CD4-positive, alpha-beta T cell treated with Interleukin-6 at 100 ng/mL for 8 hours (primary cell): ENCODE measurements at places on chromosomes 7 and 10.

DNA sequence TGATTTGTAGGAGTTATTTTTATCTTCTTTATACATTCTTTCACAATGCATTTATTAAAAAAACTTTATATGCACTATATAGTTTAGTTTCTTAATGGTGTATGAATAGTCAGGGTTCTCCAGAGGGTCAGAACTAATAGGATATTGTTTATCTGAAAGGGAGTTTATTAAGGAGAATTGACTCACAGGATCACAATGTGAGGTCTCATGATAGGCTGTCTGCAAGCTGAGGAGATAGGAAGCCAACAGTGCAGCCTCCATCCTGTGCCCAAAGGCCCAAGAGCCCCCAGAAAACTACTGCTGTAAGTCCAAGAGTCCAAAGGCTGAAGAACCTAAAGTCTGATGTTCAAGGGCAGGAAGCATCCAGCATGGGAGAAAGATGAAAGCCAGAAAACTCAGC is 192.8 kb upstream of the AHR start:
- DNase-seq, result no peak

GRCh38 chr10:92923416-92923815 is 75.1 kb downstream of the EXOC6 start:
- DNase-seq, result no peak

DNA sequence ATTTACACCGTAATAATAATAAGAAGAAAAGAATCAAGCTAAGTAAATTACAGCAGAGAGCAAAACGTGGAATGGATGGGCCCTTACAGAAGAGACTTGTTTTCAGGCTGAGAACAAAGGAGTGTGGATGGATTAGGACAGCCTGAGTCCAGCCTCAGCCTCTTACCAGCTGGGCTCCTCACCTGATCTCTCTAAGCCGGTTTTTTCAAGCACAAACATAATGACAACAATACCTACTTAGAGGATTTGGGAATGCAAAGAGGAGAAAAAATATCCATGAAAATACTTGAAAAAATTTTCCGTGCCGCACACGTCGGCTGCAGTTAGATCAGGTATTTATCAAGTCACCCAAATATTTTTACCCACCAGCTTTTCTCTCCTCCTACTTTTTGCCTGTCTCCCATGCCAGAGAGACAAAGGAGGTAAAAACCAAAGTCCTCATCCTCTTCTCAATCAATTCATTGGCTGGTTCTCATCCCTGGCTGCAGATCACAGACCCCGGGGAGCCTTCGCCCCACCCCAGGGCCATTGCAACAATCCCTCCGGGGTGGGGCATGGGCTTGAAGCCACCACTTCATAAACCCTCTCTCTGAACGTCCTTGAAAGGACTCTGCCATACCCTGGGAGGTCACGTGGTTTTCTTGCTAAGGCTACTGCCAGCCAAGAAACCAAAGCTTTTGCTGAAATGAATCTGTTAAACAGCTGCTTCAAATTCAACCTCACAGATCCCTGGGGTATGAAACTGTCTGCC is 29.7 kb upstream of the GTF2I start:
- DNase-seq, result no peak

DNA sequence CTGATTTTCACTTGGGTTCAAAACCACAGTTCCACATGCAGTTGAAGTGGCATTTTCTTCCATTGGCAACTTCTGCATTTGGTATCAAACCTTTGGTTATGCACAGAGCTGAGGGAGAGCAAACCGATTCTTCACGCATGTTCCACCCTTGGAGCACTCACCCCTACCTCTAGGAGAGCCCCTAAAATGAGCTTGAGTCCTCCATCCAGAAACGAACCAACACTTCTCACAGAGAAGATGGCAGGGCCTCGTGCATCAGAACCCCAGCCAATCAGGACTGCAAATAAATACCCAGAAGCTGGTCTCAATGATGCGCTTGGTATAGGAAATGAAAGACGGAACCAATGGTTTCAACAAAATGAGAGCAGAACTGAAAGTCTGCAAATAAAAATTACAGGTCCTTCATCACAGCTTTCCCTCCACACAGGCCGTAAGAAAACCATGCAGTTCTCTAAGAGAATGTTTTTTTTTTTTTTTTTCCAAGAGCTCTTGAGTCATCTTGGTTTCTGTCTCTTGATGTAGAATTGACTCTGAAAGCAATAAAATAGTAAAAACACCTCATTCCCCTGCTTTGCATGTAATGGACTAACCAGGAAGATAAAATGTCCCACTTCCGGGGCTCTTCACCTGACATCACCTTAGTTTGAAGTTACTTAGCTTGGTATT is 23.9 kb downstream of the KLF6 start:
- DNase-seq, result peak; percentile 50

DNA sequence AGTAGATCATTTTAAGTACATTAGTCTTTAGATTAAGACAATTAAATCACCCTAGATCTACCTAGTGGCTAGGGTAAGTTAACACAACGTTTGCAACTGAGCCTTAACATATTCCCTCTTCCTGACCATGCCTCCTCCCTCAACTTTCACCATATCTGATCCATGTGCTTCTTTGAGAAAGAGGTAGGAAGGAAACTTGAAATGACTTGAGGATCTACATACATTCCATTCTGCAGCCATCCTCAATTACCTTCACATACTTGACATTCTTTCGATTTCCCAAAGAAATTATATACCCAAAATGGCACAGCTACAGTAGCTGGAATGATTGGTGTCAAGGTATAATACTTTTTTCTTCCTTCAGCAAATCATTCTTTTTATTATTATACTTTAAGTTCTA is 12.9 kb upstream of the SEPTIN7 start:
- no peak for DNase-seq

GRCh38 chr10:91974960-91975359 is 51.4 kb downstream of the BTAF1 start:
- no peak for DNase-seq

- no peak for DNase-seq
Observed at GRCh38 chr7:102896585-102896984, 16.2 kb upstream of the LRRC17 start.

- peak; percentile 78 for DNase-seq
Observed at GRCh38 chr7:102431617-102432298, 1.6 kb upstream of the ORAI2 start.

DNA sequence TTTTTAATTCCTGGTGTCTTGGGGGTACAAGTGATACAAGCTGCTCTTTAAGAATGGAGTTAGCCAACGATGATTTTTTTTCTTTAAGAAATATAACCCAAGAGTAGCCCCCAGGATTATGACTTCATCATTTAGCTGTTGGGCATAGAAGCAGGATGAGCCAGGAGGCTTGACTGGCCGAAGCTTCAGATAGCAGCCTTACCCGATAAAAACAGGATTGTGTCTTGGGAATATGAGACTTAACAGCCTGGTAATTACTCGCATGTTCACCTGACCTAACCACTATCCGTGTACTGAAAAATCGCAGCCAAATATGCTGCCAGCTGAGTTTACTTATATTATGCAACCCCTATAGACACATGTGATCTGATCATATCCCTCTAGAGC is 346.0 kb upstream of the BMPER start:
- no peak for DNase-seq

GRCh38 chr10:85832988-85833387 is 533.6 kb downstream of the GRID1 start:
- DNase-seq, result no peak

DNA sequence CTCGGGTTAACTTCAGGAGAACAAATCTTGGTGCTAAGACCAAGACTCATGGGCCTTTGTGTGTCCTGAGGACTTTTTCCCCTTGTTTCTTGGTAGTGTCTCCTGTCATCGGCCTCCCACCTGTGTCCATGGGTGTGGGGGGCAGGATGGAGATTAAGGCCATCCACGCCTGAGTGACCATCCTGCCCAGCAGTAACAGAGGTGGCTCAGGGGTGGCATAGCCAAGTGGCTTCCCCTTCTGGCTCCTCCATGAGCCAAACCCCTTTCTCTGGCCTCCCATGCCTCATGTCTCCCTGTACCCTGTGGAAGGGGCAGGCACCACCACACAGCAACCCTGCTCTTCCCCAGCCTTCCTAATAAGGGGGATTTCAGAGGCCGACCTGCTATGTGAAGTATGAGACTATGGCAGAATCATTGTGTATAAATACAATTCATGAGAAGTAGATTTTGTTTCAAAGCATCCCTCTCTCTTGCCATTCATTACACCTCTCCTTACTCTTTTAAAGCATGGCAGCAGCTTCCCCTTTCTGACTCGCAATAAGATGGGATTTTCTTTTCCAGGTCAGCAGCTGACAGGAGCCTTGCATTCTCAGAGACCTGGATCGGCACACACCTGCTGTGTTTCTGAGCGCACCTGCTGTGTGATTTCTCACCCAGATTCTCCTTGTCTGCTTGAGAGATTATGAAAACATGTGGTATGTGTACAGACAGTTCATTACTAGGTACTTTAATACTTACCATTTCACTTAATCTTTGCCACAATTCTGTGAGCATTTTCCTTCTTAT is 102.5 kb downstream of the XPNPEP1 start:
- no peak for DNase-seq

DNA sequence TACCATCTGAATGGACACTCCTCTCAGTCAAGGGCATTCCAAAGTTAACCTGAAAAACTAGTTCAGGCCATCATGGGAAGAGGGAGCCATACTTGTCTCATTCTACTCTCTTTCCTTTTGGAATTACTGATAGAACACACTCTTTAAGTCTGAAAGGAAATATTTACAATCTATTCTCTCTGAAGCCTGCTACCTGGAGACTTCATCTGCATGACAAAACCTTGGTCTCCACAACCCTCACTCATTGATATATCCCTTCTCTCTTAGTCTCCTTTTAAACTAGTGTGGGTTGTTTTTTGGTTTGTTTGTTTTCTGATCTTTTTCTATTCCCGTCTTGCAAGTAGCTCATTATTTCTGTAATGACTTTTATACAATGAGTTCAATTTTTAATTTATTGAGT is 169.5 kb downstream of the C1GALT1 start:
- DNase-seq, result no peak

GRCh38 chr10:9603972-9604371 is 1413.7 kb upstream of the CELF2 start:
- DNase-seq, result no peak

GRCh38 chr10:59580026-59580863 is 129.4 kb downstream of the SLC16A9 start:
- no peak for DNase-seq

GRCh38 chr7:8515640-8516185 is 82.3 kb downstream of the NXPH1 start:
- no peak for DNase-seq

GRCh38 chr10:114408968-114409444 is 4.7 kb upstream of the AFAP1L2 start:
- DNase-seq, result no peak

- DNase-seq, result no peak
Observed at GRCh38 chr10:61653699-61654098, 9.0 kb upstream of the CABCOCO1 start.

DNA sequence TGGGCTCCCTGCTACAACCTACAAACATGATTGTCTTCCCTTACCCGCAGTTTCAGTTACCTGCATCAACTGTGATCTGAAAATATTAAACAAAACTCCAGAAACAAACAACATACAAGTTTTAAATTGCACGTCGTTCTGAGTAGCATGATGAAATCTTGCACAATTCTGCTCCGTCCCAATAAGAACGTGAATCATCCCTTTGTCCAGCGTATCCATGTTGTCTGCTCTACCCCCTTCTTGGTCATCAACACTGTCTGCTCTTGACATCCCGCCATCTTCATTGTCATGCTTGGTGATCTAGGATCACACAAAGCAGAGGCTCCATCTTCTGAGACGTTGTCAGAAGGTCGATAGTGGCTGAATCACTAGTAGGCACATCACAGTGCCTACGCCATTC is 53.9 kb downstream of the ACADSB start:
- DNase-seq, result no peak

GRCh38 chr7:68629-69028 is 123.7 kb upstream of the FAM20C start:
- DNase-seq, result no peak

DNA sequence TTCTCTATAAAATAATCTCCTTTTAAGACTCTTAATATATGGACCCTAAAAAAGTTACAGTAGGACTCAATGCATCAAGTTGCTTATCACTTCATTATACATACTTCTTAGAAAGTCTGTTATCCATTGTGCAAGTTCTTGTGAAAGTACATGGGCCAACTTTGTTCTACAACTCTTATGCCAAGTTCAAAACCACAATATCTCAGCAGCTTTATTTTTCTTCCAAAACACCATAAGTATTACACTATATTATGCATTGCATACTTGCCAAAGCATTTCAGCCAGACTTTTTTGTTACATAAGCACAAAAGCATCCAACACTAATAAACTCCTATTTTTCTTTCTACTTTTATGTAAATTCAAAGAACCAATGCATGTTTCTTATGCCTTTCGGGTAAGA is 94.4 kb downstream of the AHR start:
- DNase-seq, result no peak

DNA sequence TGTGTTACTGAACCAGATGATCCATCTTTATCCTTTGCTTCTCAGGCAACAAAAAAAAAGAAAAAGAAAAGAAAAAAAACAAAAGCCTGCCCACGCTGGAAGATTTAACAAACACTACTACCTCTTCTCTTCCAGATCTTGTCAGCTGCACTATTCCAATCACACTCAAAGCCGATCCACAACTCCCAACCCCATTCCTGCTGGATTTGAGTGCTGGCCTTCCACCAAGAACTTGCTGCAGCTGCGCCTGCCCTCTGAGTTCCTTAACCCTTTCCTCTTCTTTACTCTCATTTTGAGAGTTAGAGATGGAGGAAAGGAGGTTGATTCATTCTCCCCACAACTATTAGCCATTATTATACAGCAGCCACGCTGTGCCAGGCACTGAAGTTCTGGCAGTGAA is 16.0 kb upstream of the ITGA8 start:
- no peak for DNase-seq

DNA sequence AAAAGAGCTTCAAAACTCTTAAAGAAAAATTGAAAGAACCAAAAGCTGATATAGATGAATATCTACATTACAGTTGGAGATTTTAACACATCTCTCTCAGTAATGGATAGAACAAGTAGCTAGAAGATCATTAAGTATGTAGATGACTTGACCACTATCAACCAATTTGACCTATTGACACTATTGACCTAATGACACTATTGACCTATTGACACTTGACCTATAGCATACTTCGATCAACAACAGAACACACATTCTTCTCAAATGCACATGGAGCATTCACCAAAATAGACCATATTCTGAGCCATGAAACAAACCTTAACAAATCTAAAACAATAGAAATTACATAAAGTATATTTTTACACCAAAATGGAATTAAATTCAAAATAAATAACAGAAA is 22.3 kb downstream of the GIMAP5 start:
- no peak for DNase-seq

GRCh38 chr7:51035716-51036115 is 253.0 kb upstream of the GRB10 start:
- no peak for DNase-seq

DNA sequence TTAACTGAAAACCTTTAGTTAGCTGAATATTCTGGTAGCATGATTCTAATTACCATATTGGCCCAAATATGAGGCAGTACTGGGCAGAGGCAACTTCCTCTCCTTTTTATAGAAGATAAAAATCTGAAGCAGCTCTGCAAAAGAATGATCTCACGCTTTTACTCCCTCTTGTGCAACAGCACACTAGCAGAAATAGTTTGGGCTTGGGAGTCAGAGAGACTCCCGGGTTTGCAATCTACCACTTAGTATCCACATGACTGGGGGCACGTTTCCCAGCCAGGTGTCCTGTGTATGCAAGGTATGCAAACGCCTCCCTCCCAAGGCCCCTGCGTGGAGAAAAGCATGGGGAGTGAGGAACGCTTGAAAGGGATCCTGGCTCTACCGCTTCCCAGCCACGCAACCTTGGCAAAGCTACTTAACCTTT is 47.2 kb upstream of the RHEB start:
- no peak for DNase-seq

- DNase-seq, result no peak
Observed at GRCh38 chr7:21580073-21580521, 37.3 kb downstream of the DNAH11 start.
